Renal cortical epithelial cell (primary cell): ENCODE measurements at places on chromosomes 2 and 18.

DNA sequence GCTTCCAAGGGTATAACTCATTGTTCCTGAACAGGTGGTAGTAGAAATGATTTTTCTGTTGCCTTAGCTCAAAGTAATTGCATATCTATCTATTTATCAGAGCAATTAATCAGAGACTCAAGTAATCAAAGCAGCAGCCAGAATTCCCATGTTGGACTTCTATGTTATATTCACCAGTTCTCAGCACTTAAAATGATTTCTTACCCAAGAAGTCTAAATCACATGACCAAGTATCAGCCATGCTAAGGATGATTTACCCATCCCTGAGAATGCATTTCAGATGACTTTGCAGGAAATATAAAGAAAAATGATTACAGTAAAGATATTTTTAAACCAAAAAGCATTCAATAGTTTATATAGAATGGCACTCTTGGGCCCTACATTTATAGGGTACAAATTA lies 352.2 kb downstream of the NUP35 start:
- DNase-seq, result no peak

- DNase-seq, result no peak
These were observed 93.4 kb upstream of the THOC1 start for GRCh38 chr18:361100-361732.

- peak; percentile 85 for DNase-seq
These were observed at the start of gene HOXD8 for GRCh38 chr2:176128982-176129796. TSS of gene HOXD8 (plus strand) at chr2:176129705. CDS start at chr2:176130367, 662 bp downstream.

DNA sequence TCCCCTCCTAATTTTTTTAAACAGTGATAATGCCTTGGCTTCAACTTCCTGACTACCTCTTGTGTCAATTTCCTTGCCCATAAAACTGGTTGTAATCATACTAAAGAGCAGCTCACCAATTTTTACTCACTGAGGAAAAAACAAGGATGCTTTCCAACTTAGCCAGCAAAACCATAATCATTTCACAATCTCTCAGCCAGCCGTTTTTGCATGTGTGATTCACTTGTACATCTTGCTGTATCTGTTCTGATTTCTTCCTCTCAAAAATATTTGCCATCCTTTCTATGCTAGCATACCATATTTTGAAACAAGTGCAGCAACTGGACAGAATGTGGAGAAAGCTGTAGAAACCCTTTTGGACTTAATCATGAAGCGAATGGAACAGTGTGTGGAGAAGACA lies 60.7 kb downstream of the RAB27B start:
- DNase-seq, result peak; percentile 12

DNA sequence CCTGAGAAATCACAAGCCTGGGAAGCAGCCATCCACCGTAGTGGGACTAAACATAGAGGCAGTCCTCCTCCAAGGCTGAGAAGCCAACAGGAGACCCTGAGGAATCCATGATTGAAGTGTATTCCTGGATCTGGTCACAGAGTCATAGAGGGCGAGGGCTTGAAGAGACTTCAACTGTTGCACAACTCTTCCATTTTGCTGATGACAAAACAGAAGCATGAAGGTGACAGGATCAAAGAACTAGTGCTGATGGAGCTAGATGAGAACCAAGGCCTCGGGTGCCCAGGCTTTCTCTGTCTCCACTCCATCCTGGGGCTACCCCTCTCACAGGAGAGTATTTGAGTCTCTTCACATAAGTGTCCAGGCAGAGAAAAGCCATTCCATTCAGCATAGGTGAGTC lies 30.1 kb upstream of the RAB27B start:
- no peak for DNase-seq

DNA sequence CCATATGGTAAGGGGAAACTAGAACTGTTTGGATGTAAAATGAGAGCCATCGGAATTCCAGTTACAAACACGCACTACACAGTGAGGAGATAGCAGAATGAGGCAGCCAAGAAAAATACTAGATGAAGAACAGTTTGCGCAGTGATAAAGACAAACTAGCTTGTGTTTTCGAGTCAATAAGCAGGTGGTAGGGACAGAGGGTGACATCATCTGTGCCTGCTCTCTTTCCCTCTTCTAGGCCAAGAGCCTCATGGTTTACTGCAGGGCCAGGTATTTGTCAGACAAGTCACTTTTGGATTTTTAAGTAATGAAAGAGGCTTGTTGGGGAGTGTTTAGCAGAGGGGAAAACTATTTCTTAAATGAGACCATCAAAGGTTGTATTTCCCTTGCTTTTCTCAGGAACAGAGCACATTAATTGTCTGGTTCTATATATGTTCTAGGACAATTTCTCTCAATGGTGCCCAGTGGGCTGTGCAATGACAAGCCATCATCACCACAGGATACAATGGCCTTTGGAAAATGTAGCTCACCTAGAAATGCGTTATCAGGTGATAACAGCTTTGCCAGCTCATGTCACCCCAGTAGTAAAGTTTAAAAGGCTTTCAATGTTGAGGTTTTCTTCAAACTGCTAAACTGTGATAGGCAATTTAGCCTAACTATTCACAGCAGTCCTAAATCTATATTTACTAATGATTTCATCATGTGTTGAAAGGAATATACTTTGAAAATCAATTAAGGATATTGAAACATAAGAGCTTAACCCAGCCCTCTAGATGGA lies 1210.3 kb upstream of the ZEB2 start:
- DNase-seq, result no peak

GRCh38 chr18:74635224-74635975 lies 37.7 kb downstream of the ZNF407 start:
- no peak for DNase-seq
